Aorta (tissue), 5 donors: ENCODE measurements at places on chromosomes 16 and 17. TPM values are rescaled to one million over a fixed set of nuclear protein-coding genes. Genes with fewer than 3 reads are reported as not detected.

GRCh38 chr17:51354936-51355335 lies 94.6 kb downstream of the UTP18 start:
- peaks cover 6% of the 10 kb centered on the region for H3K4me1 ChIP-seq
- no peak for DNase-seq
- H3K27me3 ChIP-seq: no peaks in the 10 kb centered on the region
- no peaks in the 10 kb centered on the region for H3K36me3 ChIP-seq

- DNase-seq: no peak
- H3K27me3 ChIP-seq: no peaks in the 10 kb centered on the region
- H3K4me3 ChIP-seq: no peak overlapping the region
- no peak overlapping the region for H3K27ac ChIP-seq
These were observed 1384.2 kb downstream of the CDH11 start for GRCh38 chr16:63737633-63738032.

DNA sequence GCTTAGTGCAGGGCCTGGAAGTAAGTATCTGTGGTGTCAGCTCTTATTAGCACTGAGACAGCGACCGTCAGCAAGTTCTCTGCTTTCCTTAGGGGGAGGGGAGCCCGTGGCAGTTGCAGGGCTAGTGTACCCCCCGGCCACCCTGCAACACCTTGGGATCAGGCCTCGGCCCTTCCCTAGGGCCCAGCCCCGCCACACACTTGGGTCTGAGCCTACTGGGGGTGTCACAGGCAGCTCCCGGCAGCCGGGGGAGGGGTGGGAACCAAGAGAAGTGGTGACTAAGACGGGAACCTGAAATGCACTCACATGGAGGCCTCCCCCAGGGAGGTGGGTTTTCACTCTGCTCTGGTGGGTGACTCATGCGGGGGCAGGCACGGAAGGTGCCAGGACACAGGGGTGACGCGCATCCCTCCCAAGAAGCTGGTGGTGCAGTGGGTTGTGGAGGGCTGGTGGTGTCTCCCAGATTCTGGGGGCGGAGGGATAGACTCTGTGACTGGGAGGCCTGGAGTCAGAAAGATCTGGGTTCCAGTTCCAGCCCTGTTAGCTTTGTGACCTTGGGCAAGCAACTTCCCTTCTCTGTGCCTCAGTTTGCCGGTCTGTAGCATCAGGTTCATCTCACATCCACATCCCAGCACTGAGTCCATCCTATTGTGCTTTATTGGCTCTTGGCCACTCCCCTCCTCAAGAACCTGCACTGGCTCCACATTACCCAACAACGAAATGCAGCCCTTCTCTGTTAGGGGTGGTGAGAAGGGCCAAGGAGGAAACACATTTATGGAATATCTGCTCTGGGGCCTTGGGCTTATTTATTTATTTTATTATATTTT lies 44.5 kb downstream of the LAT start:
- H3K27ac ChIP-seq: no peak overlapping the region
- no peaks in the 10 kb centered on the region for H3K36me3 ChIP-seq
- DNase-seq: no peak
- H3K4me1 ChIP-seq: no peaks in the 10 kb centered on the region
- no peak overlapping the region for H3K4me3 ChIP-seq
- no peaks in the 10 kb centered on the region for H3K27me3 ChIP-seq

The CSNK1D gene
- 153 TPM for total RNA-seq

- no peak overlapping the region for H3K4me3 ChIP-seq
- H3K36me3 ChIP-seq: no peaks in the 10 kb centered on the region
- no peaks in the 10 kb centered on the region for H3K4me1 ChIP-seq
- no peak overlapping the region for H3K27ac ChIP-seq
- no peaks in the 10 kb centered on the region for H3K27me3 ChIP-seq
These were observed 684 bp upstream of the SPIRE2 start for GRCh38 chr16:89827383-89828198.

The ADAP2 gene
- total RNA-seq: 21.9 TPM

DNA sequence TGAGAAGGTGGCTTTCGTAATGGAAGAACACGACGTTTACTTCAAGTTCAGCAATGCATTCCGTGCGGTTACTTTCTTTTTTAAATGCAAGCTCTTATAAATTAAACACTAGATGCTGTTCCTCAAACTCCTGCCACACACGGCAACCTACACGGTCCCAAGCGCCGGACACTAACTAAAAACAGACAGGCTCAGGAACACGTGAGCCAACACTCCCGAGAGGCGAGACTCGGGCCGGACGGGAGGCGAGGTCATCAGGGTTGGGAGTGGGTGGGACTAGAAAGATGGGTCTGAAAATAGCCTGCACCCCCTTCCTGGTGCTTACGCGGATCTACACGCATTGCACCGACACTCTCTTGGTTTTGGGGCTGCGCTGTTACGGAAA lies 6.4 kb downstream of the CLCN7 start:
- H3K4me1 ChIP-seq: no peaks in the 10 kb centered on the region
- H3K4me3 ChIP-seq: no peak overlapping the region
- no peaks in the 10 kb centered on the region for H3K27me3 ChIP-seq
- H3K36me3 ChIP-seq: no peaks in the 10 kb centered on the region
- no peak for DNase-seq

DNA sequence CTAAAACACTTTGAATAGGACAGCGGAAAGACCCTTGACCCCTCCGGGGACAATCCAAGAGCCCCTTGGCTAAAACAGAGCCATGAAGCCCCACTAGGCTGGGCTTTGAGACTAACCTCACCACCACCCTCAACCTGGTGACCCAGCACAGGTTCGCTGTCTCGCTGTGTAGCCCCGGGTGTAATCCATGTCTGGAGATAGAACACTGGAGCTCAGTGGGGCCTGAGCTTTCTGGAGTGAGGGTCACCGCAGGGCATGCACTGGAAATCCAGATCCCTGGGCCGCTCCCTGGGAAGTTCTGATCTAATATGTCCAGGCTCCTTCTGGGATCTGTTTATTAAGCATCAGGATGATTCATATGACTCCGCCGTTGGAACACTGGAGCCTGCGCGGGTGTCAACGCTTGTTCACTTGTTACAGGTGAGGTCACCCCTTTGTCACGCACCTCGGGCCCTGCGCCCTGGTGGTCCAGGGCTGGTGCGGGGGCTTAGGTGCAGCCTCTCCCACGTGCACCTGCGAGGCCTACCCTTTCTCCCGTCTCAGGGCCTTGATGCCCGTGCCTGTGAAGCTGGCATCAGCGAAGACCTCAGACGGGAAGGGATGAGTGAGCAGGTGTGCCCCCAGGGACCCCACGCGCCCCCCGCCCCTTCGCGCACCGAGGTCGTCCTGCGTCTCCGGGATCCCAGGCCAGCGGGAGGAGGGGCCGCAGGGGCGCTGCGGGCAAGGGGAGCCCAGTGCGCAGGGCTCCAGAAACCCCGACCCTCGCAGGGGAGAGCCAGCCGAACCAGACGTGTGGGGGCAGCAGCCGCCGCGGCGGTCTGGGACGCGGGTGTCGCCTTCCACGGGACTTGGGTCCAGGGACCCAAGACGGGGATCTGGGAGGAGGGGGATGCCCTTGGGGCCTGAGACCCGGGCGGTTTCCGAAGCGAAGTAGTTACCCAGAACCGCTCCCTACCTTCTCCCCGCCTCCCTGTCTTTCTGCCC lies 224.1 kb upstream of the FOXF1 start:
- no peak overlapping the region for H3K4me3 ChIP-seq
- DNase-seq: no peak
- H3K27me3 ChIP-seq: no peaks in the 10 kb centered on the region
- H3K4me1 ChIP-seq: no peaks in the 10 kb centered on the region
- H3K27ac ChIP-seq: no peak overlapping the region

The ZNF75A gene
- 26.9 TPM for total RNA-seq

The IRX6 gene
- total RNA-seq: 0.12 TPM

DNA sequence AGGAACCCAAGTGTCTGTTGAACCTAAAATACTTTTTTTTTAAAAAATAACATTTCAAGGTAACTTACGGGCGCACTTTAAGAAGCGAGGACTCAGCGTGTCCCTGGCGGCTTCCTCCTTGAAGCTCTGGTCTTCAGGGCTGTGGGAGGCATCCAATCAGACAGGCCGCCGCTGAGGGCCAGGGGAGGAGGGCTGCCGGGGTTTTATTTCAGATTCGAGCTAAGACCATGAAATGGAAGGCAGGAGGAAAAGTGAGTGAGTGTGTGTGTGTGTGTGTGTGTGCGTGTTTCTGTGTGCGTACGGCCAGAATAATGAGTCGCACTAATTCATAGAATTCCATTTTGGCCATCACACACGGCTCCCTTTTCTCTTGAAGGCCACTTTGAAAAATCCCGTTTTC lies 41.1 kb downstream of the C16orf78 start:
- H3K4me1 ChIP-seq: no peaks in the 10 kb centered on the region
- H3K4me3 ChIP-seq: no peak overlapping the region
- no peak overlapping the region for H3K27ac ChIP-seq
- no peak for DNase-seq

- H3K4me1 ChIP-seq: no peaks in the 10 kb centered on the region
- DNase-seq: no peak
- H3K4me3 ChIP-seq: no peak overlapping the region
- H3K27me3 ChIP-seq: no peaks in the 10 kb centered on the region
These were observed 37.1 kb downstream of the NUP93 start for GRCh38 chr16:56767024-56767423.

- no peak overlapping the region for H3K4me3 ChIP-seq
- H3K36me3 ChIP-seq: no peaks in the 10 kb centered on the region
- H3K27me3 ChIP-seq: no peaks in the 10 kb centered on the region
- H3K4me1 ChIP-seq: no peaks in the 10 kb centered on the region
- DNase-seq: no peak
- no peak overlapping the region for H3K27ac ChIP-seq
These were observed 41.1 kb downstream of the FTO start for GRCh38 chr16:53745086-53745485.

DNA sequence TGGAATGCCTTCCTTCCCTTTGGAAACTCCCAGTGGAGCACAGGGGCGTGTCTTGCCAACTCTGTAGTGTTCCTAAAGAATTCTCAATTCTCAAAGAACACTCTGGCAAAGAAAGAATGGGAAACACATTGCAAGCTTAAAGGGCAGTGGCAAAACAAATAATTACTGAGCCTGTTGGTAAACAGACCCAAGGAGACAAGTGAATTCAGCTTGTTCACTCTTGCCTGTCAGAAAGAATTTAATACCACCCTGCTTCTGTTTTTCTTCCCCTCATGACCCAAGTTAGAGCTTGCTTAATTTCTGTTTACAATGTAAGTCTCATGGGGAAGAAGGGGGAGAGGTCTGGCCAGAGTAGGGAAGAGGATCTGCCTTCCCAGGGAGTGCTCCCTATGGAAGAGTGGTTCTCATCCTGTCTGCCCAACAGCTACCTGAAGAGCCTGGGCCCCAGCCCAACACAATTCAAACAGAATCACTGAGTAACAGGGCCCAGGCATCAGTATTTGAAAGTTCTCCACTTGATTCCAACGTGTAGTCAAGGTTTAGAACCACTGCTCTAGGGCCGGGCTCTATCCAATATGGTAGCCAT lies 386.0 kb downstream of the SLC39A11 start:
- no peak overlapping the region for H3K4me3 ChIP-seq
- H3K36me3 ChIP-seq: no peaks in the 10 kb centered on the region
- no peaks in the 10 kb centered on the region for H3K4me1 ChIP-seq
- H3K27me3 ChIP-seq: no peaks in the 10 kb centered on the region
- no peak for DNase-seq

The C16orf89 gene
- 13.3 TPM for total RNA-seq

DNA sequence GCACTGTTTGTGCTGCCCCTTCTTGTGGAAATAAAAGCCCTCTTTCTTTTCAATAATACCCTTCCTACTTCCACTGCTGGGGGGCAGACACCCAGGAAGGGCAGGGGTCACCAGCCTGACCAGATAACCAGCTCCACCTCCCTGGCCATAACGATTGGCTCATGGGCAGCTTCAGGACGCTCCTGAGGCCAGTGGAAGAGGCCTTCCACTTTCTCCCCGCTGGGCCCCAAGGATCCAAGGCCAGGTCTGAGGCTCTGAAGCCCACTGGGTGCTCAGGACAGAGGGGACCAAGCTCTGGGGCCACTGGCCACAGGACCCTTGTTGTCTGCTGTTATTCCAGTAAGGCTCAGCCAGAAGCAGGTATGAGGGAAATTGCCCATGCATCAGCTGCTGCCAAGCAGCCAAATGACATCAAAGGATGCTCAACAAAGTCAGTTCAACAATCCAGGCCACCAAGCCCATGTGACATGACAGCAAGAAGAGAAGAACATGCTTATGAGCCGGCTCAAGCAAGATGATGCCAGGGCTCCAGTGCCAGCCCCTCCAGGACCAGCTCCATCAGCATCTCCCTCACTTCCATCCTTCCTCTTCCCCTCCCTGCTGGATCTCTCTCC lies 238.8 kb downstream of the ZNF423 start:
- H3K27me3 ChIP-seq: no peaks in the 10 kb centered on the region
- DNase-seq: peak; percentile 56
- H3K27ac ChIP-seq: no peak overlapping the region
- H3K36me3 ChIP-seq: no peaks in the 10 kb centered on the region

DNA sequence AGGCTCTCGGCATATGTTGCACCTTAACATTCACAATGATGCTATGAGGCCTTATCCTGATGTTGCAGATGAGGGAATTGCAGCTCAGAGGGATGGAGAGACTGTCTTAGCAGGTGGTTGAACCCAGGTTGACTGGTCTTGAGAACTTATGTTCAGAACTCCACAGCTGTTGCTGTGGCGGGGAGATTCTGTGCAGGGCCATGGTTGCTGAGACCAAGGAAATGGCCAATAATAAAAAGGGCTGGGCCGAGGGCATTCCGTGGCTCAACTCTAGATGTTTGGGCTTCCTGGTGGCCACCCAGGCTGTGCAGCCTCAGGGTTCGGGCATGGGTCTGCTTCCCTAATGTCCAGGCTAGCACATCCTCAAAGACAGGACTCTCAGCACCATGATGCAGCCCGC lies 5.9 kb downstream of the KSR1 start:
- no peaks in the 10 kb centered on the region for H3K36me3 ChIP-seq
- no peaks in the 10 kb centered on the region for H3K27me3 ChIP-seq
- no peak overlapping the region for H3K4me3 ChIP-seq
- DNase-seq: no peak
- no peaks in the 10 kb centered on the region for H3K4me1 ChIP-seq
- no peak overlapping the region for H3K27ac ChIP-seq
